ENCODE measurements at places on chromosomes 12 and 14.

DNA sequence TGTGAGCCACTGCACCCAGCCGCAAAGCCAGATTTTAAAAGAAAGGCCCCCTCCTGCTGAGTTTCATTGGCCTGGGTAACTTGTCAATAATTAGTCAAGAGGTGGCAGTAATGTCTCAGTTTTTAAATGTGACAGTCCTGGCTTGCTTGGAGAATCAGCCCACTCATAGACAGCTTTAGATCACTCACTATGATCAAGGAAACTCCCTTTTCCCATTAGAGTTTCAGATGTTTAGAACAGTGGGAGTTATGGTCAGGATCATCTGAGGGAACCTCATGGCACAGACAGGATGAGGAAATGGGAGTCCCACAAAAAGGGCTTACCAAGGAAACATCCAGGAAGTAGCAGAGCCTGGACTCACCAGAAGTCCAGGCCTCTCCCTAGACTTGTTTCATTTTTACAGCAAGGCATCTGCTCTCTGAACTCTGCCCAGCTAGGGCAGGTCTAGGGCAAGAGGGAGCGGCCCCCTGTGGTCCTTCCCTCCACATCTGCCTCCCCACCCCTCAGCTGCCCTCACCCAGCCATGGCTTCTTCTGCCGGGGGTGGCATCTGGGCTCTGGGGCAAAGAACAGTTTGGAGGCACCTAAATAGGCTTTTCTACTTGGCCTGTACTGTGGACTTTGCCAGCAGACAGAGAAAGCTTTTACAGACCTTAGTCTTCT lies 11.2 kb downstream of the BCL2L14 start:
- DNase-seq: peak; percentile 28

- DNase-seq: no peak
Measured at GRCh38 chr12:26748412-26748740, 84.6 kb downstream of the ITPR2 start.

GRCh38 chr12:122265886-122266229 lies 436 bp downstream of the VPS33A start:
- no peak for DNase-seq

- DNase-seq: no peak
Measured at GRCh38 chr12:96902076-96902475, 5.0 kb upstream of the NEDD1 start.

DNA sequence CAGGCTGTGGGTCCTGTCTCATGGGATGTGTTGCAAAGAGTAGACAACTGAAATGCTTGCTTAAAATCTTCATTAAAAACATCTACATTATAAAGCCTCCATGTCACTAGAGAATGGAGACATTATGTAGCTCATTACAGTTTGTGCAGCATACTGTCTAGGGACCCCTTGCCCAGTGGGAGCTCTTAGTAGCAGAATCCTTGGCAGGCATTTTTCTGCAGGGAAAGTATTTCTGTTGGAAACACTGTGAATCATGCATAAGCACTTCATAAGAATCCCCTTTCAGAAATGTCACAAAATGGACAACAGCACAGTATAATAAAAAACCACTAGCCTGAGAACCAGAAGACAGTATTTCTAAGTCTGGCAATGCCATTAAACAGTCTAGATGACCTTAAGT lies 174.3 kb downstream of the MGAT4C start:
- no peak for DNase-seq

DNA sequence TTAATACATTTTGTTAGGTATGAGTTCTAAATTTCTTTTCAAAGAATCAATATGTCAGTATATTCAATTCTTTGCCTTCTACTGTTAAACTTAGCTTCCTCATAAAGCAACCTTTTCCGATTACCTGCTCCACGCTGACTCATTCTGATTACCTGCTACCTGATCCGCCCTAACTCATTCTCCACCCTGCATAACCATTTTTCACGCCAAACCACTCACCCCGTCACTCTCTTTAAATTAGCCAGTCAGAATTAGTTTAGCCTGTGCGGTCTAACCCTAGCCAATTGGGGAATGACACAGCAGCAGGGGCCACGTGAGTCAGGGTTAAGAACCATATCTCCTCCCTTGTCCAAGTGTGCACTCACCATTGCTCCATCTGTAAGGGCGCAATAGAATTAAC lies 72.2 kb upstream of the FICD start:
- DNase-seq: no peak

- no peak for DNase-seq
Measured at GRCh38 chr12:132507161-132507538, 17.2 kb downstream of the FBRSL1 start.

DNA sequence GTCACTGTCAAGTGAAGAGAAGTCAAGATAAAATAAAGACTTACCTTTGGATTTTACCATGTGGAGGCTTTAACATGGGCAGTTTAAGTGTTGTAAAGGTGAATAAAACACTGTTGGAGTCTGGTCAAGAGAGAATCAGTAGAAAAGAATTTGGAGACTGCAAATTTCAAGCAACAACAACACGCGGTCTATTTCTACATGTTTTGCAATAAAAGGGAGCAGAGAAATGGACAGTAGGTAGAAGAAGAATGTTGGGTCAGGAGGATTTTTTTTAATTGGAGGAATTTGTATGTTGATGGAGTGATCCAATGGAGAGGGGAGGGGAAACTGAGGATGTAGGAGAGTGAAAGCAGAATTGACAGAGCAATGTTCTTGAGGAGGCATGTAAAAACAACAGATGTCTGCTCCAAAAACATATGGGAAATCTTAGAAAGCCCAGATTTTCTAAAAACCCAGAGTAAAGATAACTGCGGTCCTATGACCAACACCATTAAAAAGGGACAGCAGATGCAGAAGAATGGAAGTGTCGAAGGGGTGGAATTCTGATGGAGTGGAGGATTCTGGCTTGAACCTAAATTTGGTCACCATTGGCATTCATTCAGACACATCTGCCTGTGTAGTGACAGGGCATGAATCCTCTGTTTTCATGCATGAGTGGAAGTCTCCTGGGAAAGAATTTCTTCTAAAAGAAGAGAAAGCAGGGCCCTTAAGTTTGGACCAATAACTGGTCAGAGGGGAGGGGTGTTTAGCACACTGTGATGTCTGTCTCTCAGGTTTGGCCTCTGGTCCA lies 68.0 kb upstream of the OSBPL8 start:
- no peak for DNase-seq

- DNase-seq: peak; percentile 97
Measured at GRCh38 chr14:22850944-22851764, 14.8 kb downstream of the MMP14 start.

GRCh38 chr12:102522768-102523167 lies 42.4 kb upstream of the IGF1 start:
- no peak for DNase-seq

GRCh38 chr14:103378038-103378854 lies 7.0 kb upstream of the MARK3 start:
- DNase-seq: no peak

DNA sequence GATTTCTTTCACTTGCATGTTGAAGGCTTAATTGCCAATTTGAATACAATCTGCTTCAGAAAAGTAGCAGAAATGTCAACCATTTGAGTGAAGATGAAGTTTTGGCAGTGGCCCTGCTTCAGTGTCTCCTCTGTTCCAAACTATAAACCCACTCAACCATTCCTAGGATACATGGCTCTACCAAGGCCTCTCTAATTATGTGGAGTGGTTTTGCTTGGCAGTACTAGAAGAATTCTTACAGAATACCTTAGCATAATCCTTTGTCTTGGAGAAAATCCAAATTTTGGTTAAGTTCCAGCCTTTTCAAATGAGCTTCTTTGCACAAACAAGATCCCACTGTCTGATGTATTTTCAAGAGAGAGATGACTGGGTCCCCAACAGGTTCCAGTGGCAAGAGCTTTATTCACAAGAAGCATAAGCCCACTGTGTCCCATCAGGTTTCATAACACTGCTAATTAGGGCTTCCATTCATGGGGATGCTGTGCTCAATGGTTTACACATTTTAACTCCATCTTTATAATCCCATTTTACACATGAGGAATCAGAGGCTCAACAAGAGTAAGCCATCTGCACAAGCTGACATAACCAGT lies 234.5 kb downstream of the IPO8 start:
- DNase-seq: no peak

- no peak for DNase-seq
Measured at GRCh38 chr12:26335651-26336050, 140.3 kb downstream of the SSPN start.

DNA sequence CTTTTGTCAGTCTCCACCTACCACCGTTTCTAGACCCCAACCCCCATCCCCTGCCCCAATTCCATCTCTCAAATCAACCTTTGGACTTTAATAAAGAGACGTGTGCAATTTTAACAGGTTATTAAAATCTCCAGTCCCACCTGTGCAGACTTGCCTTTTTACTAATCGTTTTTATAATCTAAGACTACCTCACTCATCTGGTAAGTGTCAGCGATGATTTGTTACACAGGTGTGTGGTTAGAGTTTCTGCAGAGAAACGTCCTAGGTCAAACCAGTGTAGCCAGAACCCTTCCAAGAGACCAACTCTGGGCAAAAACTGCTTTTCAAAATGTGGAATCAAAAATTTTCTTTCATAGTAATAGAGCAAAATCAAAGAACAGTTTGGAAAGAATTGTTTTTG lies 60.4 kb upstream of the PELI2 start:
- no peak for DNase-seq
